Epithelial cell of esophagus (primary cell): ENCODE measurements at places on chromosomes 3 and 15.

DNA sequence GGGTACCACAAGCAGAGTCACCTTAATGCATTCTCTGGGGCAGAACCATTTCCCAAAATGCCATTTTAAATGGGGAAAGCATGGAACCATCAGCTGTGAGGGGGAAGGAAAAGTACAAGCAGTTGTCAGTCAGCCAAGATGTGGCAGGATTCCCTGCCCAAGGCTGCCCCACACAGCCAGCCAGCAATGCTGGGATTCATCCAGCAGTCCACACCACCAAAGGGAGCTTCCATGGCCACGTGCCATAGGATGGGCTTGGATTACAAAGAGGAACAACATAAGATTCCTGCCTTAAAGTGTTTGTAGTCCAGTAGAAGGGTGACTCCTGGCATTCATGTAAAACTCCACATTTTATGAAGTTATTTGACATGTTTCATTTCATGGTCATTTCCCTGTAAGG, 233.3 kb downstream of the SHOX2 start:
- no peak for DNase-seq

GRCh38 chr3:42749753-42750231, 23.3 kb downstream of the CCDC13 start:
- peak; percentile 38 for DNase-seq

- peak; percentile 81 for DNase-seq
Measured at GRCh38 chr3:17632401-17633100, 109.9 kb downstream of the TBC1D5 start.

DNA sequence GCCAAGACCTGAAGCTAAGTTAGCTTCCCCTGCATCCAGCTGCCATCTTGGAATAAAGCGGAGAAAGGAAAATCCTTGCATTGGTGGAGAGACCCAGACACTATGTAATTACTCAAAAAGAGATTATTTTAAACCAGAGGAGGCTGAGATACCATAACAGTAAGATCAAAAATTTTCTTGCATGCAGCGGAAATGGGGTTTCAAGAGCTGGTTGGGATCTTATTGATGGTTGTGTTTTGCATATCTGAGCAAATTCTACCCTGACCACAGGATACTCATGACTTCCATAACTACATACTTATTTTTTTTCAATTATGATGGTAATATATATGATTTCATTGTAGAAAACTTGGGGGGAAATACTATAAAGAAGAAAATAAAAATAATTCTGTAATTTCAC, 17.5 kb downstream of the TMEM158 start:
- no peak for DNase-seq

- DNase-seq = peak; percentile 19
Measured at GRCh38 chr15:76576523-76577279, 240.1 kb downstream of the ISL2 start.

DNA sequence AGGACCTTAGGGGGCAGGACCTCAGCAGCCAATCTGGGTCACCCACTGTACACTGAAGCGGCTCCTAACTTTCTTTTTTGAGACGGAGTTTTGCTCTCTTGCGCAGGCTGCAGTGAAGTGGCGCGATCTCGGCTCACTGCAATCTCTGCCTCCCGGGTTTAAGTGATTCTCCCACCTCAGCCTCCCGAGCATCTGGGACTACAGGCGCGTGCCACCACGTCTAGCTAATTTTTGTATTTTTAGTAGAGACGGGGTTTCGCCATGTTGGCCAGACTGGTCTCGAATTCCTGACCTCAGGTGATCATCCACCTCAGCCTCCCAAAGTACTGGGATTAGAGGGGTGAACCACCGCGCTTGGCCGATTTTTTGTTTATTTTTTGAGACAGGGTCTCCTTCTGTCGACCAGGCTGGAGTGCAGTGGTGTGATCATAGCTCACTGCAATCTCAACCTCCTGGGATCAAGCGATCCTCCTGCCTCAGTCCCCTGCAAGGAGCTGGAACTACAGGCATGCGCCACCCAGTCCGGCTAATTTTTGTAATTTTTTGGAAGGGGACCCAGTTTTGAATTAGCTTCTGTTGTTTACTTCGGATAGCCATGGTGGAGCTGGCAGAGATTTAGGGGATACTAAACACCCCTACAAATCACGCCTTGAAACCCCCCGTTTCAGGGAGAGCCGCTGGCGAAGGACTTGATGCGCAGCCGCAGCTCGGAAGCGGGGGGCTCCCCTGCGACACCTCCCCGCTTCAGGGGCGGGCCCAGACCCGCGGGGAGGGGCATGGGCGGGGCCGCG, 1.5 kb upstream of the CLK3 start:
- DNase-seq = no peak

- DNase-seq = no peak
Measured at GRCh38 chr3:17730318-17730967, 12.0 kb downstream of the TBC1D5 start.

GRCh38 chr3:169999433-169999832, 32.8 kb downstream of the SEC62 start:
- DNase-seq = no peak

- peak; percentile 20 for DNase-seq
Measured at GRCh38 chr3:11845651-11846050, 1.0 kb downstream of the TAMM41 start.

- DNase-seq = no peak
Measured at GRCh38 chr3:33798113-33798417, 365 bp upstream of the PDCD6IP start.
